ENCODE measurements at places on chromosomes 7 and 10. TPM values are rescaled to one million over a fixed set of nuclear protein-coding genes. Genes with fewer than 3 reads are reported as not detected.

TUBB8 gene
- total RNA-seq: not detected

XPNPEP1 gene
- total RNA-seq: 89.1 TPM

GRCh38 chr10:90087197-90088023 lies 386.0 kb downstream of the KIF20B start:
- no peak for DNase-seq

DNA sequence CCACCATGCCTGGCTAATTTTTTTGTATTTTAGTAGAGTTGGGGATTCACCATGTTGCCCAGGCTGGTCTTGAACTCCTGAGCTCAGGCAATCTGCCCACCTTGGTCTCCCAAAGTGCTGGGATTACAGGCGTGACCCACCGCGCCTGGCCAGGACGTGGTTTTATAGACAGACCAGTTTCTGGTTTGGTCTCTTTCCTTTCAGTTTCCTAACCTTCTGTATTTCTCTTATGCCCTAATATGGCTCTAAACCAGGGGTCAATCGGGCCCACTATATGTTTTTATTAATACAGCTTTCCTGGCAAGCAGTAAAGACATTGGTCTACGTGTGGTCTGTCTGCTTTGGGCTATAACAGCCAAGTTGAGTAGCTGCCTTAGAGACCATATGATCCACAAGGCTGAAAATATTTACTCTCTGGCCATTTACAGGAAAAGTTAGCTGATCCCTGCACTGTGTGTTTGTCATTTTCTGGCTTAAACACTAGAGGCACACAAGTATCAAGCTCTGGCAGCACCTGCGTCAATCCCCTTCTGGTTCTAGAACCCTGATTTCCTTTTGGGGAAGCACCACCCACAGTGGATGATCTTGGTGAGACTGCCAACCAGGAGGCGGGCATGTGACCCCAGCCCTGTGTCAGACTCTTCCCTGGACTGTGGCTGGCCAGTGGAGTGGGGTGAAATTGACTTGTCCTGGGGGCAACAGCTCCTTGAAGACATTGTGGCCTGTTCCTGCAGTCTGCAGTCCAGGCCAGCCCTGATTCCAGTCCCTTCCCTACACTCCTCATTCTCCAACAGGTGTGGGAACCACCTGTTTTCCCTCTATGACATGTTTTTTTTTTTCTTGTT lies 497.2 kb downstream of the PLXNA4 start:
- DNase-seq: no peak

DNA sequence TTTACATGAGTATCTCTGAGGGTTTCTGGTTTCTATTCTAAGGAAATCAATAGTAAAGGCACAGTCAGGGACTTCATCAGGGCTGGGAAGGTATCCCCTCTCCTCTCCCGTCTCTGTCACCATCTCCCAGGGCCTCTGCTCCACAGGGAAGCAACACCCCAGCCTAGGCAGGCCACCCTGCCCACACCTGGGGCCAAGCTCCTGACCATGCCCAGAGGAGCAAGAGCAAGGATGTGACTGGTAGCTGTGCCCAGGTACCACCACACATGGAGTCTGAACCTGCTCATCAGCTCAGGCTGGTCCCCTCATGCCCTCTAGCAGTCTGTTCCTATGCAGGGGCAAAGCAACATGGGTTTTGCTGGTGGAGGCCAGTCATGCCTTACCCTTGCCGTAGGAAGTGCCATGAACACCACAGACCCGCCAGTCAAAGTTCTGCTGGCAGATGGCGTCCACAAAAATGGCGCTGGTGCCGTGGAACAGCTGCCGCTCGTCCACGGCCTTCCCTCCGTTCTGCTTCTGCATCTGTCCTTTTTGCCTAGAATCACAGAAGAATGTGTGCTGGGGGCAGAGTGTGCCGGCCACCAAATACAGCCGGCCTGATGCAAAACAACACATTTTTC lies 36.8 kb downstream of the PARP12 start:
- no peak for DNase-seq

DNA sequence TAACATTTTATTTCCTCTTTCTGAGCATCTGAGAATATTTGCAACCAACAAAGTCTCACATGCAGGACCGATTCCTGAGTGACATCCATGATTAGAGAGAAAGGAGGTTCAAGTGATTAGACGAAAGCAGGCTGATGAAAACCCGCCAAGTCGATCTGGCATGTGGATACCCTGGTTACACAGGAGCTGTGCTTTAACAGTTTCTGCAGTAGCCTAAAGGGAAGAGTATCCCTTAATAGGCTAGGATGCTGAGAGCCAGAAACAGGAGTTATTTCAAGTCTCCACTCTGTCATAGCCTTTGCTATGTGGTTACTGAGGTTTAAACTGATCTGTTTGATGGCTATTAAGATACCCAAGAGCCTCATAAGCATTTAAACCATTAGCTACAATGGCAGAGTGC lies 82.5 kb downstream of the PRKCQ start:
- no peak for DNase-seq

DNA sequence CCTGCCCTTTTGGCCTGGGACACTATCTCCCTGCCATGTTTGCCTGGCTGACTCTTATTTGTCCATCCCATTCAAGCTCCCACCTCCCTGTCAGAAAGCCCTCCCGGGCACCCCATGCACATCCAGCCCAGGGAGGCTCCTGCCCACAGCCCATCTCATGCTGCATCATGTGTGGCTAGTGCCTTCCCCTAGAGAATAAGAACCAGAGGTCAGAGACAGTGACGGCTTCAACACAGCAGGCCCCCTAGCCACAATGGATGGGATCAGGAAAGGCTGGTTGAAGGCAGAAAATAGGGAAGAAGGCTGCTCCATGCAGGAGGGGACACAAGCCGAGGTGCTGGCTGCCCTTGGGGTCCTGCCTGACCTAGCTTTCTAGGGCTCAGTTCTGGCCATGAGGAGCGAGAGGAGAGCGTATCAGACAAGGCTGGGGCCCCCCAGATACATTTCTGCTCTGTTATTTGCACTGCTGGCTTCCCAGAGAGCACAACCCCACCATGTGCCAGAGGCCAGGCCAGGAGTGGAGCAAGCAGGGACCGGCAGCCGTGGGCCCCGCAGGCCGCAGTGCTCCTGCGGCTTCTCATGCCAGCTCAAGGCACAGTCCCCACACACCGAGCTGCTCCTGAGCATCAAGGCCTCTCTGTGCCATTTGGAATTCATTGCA lies 161.1 kb upstream of the ZMIZ1 start:
- no peak for DNase-seq

GRCh38 chr10:31819391-31819820 lies 109.2 kb downstream of the ARHGAP12 start:
- DNase-seq: no peak

- no peak for DNase-seq
Observed at GRCh38 chr7:64407148-64407547, 93.4 kb downstream of the ZNF736 start.

DNA sequence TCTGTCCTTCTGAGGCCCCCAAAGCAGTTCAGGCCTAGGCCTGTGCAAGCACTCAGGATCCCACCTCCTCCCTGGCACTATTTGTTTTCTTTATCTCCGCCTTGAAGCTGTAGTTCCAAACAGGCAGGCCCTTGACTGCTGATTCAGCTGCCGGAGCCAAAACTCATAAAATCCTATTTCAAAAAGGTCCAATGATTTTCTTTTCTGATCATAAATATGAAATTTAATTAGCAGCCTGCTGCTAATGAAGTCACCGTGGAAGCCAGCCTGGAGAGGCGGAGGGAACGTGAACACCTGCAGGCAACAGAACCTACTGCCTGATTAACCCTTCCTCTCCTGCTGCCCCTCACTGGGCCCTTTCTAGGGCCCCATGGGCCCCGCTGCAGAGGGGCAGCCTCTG lies 60.1 kb downstream of the CARD11 start:
- DNase-seq: peak; percentile 15

- DNase-seq: no peak
Observed at GRCh38 chr10:27536437-27536836, 32.3 kb downstream of the RAB18 start.

ITPRID1 gene
- total RNA-seq: not detected

GRCh38 chr7:31058688-31059087 lies 6.6 kb downstream of the ADCYAP1R1 start:
- DNase-seq: no peak

CRTAC1 gene
- total RNA-seq: 3.7 TPM

DNA sequence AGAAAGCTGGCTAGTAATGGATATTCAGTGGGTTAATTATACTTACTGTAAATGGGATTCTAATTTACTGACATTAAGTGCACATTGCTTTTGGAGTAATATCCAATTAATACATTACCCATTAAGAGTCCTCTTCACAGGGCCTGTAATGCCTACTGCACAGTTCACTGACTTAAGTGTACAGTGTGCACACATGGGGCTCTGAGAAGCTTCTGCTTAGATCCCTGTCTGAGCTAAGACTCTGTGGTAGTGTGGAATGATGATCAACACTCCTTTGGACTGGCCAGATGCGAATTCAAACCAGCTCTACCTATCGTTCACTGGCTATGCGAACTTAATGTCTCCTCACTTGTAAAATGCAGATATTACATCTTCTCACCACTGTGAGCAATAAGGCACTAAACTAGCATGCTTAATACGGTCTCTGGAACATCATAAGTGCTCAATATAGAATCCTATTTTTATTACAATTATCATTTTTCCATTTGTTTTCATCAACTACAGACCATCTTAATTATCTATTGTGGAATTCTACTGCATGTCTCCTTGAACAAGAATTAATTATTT lies 53.8 kb upstream of the SEC61G start:
- DNase-seq: no peak

BAIAP2L1 gene
- total RNA-seq: 4.9 TPM

GRCh38 chr10:69800109-69800508 lies 1.6 kb upstream of the COL13A1 start:
- DNase-seq: no peak

DNA sequence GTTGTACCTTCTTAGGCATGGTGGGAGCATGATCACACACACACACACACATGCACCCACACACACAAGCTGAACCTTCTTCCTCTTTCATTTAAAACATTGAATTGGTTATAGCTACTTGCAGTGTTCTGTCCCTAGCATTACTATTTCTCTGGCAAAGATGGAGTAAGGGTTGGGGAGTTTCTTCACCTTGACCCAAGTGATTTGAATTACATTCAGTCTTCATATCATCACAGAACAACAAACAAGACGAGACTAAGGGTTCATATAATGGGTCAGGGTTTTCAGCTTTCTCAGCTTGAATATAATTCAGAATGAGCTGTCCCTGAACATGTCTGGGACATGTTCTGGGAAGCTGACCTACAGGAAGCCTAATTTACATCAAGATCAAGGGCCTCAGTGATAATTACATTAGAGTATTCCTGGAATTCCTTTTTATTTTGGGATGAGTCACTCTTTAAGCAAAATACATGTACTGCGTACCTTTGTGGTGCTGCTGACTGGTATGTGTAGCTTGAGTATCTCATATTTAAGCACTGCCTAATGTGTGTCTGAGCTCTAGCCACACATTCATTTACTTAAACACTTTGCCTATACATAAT lies 213.5 kb upstream of the TMEM229A start:
- DNase-seq: no peak

OR2A7 gene
- 5.6 TPM for total RNA-seq

DNA sequence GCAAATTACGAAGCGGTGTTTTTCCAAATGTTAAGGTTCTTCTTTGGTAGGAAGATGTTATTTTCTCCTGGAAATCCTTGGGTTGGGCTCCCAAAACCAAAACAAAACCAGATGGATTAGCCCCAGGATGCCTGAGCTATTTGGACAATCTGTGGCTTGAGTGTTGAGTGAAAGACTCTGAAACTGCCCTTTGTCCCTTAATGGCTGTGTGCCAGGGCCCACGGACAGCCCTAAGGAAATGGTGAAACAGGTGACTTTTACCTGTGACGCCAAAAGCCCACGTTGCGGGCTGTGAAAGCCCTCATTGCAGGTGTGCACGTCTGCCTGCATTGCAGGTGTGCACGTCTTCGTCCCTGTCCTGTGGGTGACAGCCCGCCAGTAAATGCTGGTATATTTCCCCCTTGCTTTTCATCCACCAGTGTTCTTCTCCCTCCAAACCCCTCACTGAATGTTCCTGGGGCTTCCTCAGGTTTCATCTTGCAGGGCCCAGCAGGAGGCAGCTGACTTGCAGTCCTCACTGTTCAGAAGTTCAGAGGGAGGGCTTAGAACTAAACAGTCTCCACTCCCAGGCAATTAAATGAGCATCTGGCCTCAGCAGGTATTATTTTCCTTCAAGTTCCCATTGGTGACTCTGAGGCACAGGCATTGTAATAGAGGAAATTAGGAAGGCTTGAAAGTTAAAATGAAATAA lies 10.7 kb downstream of the PFKP start:
- no peak for DNase-seq

GRCh38 chr10:87753995-87754866 lies 63.8 kb downstream of the ATAD1 start:
- DNase-seq: no peak

FOXI2 gene
- total RNA-seq: not detected

DNA sequence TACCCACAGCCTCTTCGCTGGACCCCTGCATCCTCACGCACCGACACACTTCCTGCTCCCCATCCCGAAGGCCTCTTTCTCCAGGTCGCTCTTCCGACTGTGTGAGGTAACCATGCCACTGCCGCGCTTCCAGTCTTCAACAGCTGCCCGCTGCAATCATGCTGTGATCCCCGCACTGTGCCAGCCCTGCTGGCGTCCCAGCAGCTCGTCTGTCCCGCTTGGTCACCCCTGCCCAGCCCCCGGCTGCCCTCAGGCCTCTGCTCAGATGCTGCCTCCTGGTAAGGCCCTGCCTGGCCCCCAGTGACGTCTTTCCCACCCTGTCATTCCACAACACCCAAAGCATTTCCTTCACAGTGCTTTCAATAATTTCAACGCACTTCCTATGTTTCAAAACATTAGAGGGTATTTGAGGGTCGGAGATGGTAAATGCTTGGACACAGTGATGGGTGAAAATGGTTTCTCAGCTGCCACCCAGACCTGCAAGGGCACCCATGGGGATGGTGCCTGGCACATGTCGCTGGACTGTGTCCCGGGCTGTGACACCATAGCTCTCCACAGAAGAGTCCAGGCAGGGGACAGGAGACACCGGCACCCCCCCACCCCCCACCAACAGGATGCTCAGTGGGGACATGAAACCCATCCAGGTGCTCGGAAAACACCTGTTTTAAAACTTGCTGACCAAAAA lies 125.2 kb downstream of the MAD1L1 start:
- no peak for DNase-seq

FEZF1 gene
- total RNA-seq: not detected

All from urinary bladder (tissue), 4 donors.